A549 treated with Hydrocortisone at 1 μM for 4 hours (cell line): ENCODE measurements at places on chromosomes 3 and 15. TPM values are rescaled to one million over a fixed set of nuclear protein-coding genes. Genes with fewer than 3 reads are reported as not detected.

EPHB1 gene
- 0.05 to 0.09 TPM (median 0.06 TPM) in 4 of 5 replicates, not detected in the other for total RNA-seq

PLEKHO2 gene
- total RNA-seq: 5.8 to 6.9 TPM (median 6.2 TPM) in 5 replicates

LZTFL1 gene
- total RNA-seq: 14.6 to 18.3 TPM (median 16.2 TPM) in 5 replicates

ZNF385D gene
- total RNA-seq: 0.08 to 0.16 TPM in 2 of 5 replicates, not detected in the others

GPR149 gene
- total RNA-seq: not detected in 5 replicates

SAMD7 gene
- not detected in 5 replicates for total RNA-seq

HIGD2B gene
- not detected in 5 replicates for total RNA-seq

CFAP91 gene
- total RNA-seq: 0.09 to 0.62 TPM (median 0.21 TPM) in 5 replicates

ALG1L2 gene
- not detected in 5 replicates for total RNA-seq

P2RY14 gene
- total RNA-seq: not detected in 5 replicates

HCN4 gene
- total RNA-seq: 0.28 to 0.42 TPM (median 0.31 TPM) in 5 replicates

CHRM5 gene
- 0.02 to 0.05 TPM (median 0.03 TPM) in 3 of 5 replicates, not detected in the others for total RNA-seq

TRANK1 gene
- total RNA-seq: 0.74 to 2.4 TPM (median 1.2 TPM) in 5 replicates

RLBP1 gene
- total RNA-seq: 0.13 TPM in 1 of 5 replicates, not detected in the others

ACKR2 gene
- 0.12 to 0.14 TPM (median 0.13 TPM) in 3 of 5 replicates, not detected in the others for total RNA-seq

C3orf22 gene
- total RNA-seq: not detected in 5 replicates

THRB gene
- total RNA-seq: 1.1 to 1.6 TPM (median 1.3 TPM) in 5 replicates

PLXNA1 gene
- 20.5 to 26.4 TPM (median 24.1 TPM) in 5 replicates for total RNA-seq

NR2E3 gene
- total RNA-seq: 0.14 to 0.31 TPM (median 0.22 TPM) in 5 replicates

NOX5 gene
- 0.11 to 0.35 TPM (median 0.20 TPM) in 5 replicates for total RNA-seq

CYP8B1 gene
- not detected in 5 replicates for total RNA-seq

CSPG4 gene
- 0.10 to 0.16 TPM (median 0.12 TPM) in 5 replicates for total RNA-seq

MST1R gene
- 6.2 to 7.5 TPM (median 7.5 TPM) in 5 replicates for total RNA-seq

SCN5A gene
- total RNA-seq: 0.26 to 1.6 TPM (median 0.87 TPM) in 5 replicates

ZBED2 gene
- 0.13 to 0.22 TPM (median 0.20 TPM) in 5 replicates for total RNA-seq
